Stimulated activated CD4-positive, alpha-beta T cell treated with anti-CD3 and anti-CD28 coated beads, Interleukin-4, amount 100 ng/mL, for 4 hours (primary cell): ENCODE measurements at places on chromosomes 7 and 10.

DNA sequence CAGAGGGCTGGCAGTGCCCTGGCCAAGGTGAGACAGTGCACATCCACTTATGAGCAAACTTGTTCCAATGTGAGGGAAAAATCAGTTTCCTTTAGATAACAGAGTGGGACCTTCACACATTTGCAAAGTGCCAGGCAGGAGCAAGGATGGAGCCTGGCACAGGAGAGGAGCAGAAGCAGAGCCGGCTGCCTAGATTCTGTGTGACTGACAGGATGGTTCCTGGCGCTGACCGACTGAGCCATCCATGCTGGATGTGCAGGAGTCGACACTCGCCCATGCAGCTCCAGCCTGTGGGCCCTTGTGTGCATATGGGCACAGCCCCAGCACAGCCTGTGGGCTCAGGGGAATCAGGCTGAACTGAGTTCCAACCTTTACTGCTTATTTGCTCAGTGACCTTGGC is 346.5 kb downstream of the GRID1 start:
- no peak for DNase-seq

GRCh38 chr7:47419471-47419870 is 162.4 kb downstream of the TNS3 start:
- no peak for DNase-seq

DNA sequence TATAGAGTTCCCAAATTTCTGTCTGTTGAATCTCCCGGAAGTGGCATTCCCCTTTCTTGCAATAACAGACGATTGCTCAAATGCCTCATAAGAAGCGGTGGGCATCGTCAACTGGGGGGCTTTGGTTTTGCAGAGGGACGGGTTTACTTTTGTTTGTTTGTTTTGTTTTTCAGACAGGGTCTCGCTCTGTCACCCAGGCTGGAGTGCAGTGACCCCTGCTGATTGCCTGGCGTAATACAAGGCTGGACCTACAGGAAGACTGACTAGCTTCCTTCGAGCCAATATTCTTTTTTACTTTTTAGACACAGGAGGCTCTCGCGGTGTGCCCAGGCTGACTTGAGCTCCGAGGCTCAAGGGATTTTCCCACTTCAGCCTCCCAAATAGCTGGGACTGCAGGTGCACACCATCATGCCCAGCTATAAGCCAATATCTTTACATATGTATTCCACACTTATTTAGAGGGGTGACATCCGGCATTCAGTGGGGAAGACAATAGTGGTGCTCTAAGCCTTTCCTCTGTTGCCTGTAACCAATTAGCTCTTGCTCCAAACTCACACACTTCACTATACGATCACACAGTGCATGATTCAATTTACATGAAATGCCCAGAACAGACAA is 58.1 kb downstream of the FHIP2A start:
- peak; percentile 20 for DNase-seq

- no peak for DNase-seq
These were observed 252.9 kb upstream of the ZMIZ1 start for GRCh38 chr10:78815702-78816334.

DNA sequence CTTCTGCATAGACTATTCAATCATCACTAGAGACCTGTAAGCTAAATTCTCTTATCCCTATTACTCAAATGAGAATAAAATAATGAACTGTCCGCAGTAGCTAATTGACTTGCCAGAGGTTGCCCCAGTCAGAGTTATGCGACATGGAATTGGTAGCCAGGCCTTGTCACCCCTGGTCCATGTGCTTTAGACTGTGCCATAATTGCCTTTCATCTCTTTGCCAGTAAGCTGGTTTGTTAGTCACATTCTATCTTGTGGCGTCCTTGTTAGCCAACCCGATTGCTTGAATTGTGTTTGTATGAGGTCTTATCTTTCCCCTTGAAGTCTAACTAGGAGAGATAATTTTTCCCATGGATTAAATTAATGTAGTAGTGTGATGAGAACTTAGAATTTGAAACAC is 262.6 kb downstream of the CSTF2T start:
- DNase-seq = no peak

DNA sequence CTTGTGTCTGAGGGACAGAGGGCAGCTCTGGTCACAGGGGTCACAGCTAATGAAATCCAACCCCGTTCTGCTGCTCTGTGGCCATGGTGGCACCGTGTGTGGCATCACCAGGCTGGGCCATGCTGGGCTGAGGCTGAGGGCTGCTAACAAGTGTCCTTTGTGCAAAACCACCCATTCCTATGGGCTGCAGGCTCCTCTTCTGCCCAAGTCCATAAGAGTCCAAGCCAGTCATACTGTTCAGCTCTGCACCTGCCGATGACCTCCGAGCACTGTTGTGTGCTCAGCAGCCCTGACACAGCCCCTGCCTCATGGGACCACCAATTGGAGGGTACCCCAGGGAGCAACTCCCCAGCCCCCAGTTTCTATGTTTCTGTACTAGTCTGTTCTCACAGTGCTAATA is 133.1 kb downstream of the WDR11 start:
- DNase-seq = no peak

GRCh38 chr7:82071468-82071867 is 301.6 kb upstream of the HGF start:
- DNase-seq = no peak

DNA sequence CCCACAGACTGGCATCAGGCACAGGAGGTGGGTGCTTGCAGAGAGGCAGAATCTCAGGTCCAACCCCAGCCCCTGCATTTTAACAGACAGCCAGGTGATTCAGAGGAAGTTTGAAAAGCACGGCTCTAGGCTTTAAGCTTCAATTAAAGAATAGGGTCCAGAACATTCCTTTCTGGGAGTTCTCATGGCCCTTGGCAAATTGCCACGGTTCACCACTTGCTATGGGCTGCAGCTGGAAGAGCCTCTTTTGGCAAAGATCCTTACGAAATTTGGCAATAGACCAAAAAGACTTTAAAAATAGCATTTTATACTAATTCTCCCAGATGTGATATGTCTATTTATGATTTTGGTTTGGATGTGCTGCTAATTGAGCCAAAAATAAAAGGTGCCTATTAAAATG is 148.1 kb downstream of the ITGA8 start:
- DNase-seq = no peak

- peak; percentile 78 for DNase-seq
These were observed 636 bp downstream of the PDCD4 start for GRCh38 chr10:110872145-110872983.

DNA sequence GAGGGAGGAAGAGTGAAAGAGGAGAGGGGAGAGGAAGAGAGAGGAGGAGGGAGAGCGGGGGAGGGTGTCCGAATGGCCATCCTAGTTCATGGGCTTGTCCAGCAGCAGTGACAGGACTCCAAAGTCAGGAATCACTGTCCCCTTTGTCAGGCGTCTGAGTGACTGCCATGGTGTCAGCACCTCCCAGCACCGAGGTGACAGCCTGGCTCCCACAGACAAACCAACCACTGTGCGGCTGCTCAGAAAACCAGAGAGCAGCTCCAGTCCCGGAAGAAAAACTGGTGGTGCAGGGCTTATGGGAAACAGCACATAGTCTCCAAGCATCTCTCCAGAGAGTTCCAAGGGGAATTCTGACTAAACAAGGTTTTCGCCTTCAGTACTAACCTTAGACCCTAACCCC is 18.9 kb upstream of the FGFR2 start:
- DNase-seq = no peak

GRCh38 chr10:120217736-120218135 is 239.3 kb upstream of the PLPP4 start:
- DNase-seq = no peak

- no peak for DNase-seq
These were observed 13.1 kb downstream of the TAS2R41 start for GRCh38 chr7:143490717-143491306.

DNA sequence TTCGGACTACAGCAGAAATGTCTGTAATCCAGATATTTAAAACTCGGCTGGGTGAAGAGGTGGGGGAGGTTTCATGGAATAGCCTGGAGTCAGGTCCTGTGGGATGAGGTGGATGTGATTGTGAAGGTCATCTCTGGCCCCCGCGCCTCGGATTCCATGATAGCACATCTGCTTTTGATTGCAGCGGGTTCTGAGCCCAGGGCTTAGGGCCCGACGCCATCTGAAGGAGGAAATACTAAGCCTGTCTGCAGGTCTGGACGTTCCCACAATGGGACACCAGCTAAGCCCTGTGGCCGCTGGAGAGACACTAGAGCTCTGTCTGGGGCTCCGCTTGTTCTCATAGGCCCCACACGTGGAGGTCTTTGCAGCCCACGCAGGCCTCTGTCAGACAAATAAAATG is 328.7 kb downstream of the CXCL12 start:
- no peak for DNase-seq

DNA sequence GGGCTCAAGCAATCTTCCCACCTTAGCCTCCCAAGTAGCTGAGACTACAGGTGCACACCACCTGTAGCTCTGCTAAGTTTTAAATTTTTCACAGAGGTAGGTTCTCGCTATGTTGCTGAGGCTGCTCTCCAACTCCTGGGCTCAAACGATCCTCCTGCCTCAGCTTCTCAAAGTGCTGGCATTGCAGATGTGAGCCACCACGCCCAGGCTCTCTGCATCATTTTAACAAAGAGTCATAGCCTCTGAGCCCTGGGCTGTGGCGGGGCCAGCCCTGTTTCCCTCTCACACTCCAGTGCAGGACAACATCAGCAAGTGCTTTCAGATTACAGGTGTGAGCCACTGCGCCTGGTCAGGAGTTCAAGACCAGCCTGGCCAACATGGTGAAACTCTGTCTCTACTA is 102.5 kb downstream of the COL26A1 start:
- DNase-seq = no peak

GRCh38 chr10:120841522-120842189 is 9.5 kb upstream of the WDR11 start:
- DNase-seq = no peak

- DNase-seq = no peak
These were observed 145.5 kb upstream of the SEM1 start for GRCh38 chr7:96855139-96855538.

DNA sequence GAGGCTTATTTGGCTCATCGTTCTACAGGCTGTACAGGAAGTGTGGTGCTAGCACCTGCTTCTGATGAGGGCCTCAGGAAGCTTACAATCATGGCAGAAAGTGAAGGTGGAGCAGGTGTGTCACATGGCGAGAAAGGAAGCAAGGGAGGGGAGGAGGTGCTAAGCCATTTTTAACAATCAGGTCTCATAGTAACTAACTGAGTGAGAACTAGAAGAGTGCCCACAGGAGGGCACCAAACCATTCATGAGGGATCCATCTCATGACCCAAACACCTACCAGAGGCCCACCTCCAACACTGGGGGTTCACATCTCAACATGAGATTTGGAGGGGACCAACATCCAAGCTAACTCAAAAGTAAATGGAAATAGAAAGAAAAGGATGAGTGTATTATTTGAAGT is 78.1 kb downstream of the CXCL12 start:
- no peak for DNase-seq
